ENCODE measurements at places on chromosomes 6 and 20.

- DNase-seq, result no peak
These were observed 16.2 kb downstream of the PM20D2 start for GRCh38 chr6:89162047-89162371.

DNA sequence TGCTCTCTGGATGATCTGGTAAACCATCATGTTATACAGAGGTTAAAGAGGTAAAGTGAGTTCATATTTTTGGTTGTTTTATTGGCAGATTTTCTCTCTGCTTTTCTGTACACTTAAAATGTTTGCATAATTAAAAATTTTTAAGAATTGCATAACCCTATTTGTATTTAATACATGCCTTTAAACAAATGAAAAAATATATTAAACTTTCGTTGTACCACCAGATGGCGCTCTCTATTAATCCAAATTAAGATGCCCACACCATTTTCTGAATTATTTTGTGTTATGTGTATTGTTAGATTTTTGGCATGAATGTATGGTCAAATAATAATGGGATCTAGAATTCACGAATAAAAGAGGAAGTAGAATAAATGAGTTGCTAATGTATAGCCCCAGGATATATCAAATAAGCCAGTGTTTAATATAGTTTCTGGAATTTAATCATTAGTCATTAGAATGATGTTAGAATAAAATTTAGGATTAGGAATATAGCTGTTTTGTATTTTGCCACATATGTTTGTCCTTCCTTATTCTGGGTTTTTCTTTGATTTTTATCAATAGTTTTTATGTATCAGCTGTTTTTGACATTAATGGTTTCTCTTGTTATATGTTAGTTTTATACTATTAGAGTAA lies 38.9 kb downstream of the SMAP1 start:
- DNase-seq, result no peak

DNA sequence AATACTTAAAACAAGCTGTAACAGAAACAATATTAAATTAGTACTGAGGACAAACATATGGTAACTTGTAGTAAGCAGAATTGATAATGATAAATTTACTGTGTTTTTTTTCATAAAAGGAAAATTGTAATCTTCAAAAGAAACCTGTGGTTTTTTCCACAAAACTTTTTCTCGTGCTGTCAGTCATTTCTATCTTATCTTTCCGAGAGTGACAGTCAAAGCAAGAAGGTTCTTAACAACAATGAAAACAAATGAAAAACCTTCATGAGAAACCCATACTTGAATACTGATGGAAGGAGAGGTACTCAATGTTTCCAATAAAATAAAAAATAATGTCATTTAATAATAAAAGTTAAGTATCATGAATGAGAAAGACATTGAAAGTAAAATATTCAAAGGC lies 174.0 kb downstream of the TBC1D32 start:
- no peak for DNase-seq

GRCh38 chr6:130518588-130518987 lies 152.8 kb downstream of the TMEM200A start:
- DNase-seq, result no peak

- DNase-seq, result peak; percentile 30
These were observed 2.7 kb upstream of the C6orf163 start for GRCh38 chr6:87341899-87342298.

DNA sequence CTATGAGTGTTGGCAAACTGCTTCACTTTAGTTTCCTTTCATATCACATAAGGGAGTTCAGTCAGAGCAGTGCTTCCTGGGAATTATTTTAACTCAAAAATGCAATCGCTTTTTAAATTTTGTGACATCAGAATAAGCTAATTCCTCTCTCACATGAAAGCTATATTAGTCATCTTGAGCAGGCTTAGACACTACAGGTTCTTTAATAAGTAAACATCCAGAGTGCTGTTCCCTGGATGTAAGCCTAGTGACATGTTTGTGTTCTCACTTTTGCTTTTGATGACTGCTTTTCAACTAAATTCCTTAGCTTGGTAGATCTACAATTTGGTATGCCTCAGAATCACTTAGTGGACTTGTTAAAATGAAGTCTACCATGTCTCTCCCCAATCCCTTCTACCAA lies 252.7 kb upstream of the POU3F2 start:
- DNase-seq, result no peak

DNA sequence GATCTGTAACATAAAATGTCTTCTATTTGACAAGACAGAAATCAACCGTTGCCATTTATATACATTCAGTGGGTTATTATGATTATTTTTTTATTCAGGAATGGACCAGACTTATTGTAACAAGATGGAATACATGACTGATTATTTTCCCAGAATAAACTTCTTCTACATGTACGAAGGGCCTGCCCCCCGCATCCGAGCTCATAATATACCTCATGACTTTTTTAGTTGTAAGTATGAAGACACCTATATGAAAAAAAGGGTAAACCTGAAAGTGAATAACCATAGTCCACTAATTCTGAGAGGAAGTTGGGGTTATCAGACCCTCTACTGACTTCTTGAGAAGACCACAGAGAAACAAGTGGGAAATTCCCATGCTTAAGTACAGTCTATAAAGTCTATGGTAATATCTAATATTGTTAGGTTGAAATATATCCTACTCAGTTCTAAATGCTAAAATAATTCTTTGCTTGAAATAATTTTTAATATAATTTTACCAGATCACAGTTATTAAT lies 15.9 kb downstream of the OR2A4 start:
- DNase-seq, result no peak

DNA sequence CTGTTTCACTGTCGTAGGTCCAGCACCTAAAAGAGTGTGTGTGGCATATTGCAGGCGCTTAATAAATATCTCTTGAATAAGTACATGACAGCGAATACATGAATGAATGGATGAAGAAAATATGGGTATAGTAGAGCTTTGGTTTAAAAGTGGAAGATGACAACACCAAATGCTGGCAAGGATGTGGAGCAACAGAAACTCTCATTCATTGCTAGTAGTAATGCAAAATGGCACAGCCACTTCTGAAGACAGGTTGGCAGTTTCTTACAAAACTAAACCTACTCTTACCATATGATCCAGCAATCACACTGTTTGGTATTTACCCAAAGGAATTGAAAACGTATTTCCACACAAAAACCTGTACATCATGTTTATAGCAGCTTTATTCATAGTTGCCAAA lies 36.3 kb upstream of the ARFGEF2 start:
- DNase-seq, result no peak

GRCh38 chr6:159134701-159135364 lies 34.4 kb upstream of the FNDC1 start:
- peak; percentile 78 for DNase-seq

- DNase-seq, result peak; percentile 41
These were observed 103.5 kb downstream of the ATXN1 start for GRCh38 chr6:16657768-16658167.

- DNase-seq, result no peak
These were observed 16.0 kb downstream of the DLGAP4 start for GRCh38 chr20:36322131-36322530.

DNA sequence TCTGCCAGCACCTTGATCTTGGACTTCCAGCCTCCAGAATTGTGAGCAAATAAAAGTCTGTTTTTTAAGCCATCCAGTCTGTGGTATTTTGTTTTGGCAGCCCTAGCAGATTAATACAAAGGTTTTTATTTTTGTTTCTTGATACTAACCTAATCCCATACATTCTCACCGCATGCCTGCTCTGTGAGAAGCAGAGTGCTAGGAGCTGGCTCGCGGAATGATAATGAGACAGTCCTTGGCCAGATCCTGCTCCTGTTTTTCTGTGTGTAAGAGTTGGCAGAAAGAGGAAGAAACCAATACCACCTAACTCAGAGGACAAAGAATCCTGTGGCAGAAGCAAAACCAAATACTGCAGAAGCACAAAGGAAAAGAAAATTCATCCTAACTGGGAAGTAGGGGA lies 82.6 kb downstream of the KIF16B start:
- no peak for DNase-seq

GRCh38 chr6:46254331-46254730 lies 83.6 kb upstream of the ENPP5 start:
- no peak for DNase-seq

- peak; percentile 31 for DNase-seq
These were observed 58.1 kb downstream of the RPRD1B start for GRCh38 chr20:38091441-38092216.

DNA sequence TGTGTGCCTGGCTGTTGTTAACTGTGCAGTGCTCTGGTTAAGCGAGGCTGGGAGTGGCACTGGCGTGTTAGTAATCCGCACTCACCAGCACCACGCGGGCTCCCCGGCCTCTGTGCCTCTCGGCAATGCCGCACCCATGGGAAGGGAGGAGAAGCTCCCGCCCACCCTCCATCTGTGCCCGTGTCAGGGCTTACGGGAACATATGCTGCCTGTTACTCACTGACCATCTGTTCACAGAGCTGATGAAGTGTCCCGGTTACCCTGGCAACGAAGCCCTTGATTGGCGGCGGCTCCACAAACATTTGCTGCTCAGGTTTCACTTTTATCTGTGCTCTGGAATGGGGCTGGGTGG lies 114.7 kb downstream of the PSMB1 start:
- peak; percentile 82 for DNase-seq

GRCh38 chr20:1225263-1225782 lies 521 bp upstream of the RAD21L1 start:
- no peak for DNase-seq

- no peak for DNase-seq
These were observed 38.3 kb upstream of the PKIB start for GRCh38 chr6:122571888-122572287.

DNA sequence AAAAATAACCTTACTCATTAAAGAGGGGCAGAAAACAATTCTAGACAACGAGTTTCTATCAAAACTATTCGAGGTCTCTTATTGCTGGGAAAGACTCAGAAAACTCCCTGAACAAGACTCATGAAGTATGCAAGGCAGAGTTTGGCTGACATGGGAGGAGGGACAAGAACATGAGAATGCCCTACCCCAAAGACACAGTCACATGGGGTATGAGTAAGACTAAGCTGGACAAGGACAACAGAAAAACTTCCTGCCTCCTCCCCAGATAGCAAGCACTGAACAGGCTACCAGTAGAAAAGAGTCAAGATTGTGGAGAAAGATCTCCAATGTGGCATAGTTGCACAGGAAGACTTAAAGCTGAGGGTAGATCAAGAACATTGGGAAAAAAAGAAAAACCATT lies 39.7 kb upstream of the PHIP start:
- DNase-seq, result no peak

GRCh38 chr6:107531868-107532267 lies 42.0 kb downstream of the SOBP start:
- DNase-seq, result no peak

DNA sequence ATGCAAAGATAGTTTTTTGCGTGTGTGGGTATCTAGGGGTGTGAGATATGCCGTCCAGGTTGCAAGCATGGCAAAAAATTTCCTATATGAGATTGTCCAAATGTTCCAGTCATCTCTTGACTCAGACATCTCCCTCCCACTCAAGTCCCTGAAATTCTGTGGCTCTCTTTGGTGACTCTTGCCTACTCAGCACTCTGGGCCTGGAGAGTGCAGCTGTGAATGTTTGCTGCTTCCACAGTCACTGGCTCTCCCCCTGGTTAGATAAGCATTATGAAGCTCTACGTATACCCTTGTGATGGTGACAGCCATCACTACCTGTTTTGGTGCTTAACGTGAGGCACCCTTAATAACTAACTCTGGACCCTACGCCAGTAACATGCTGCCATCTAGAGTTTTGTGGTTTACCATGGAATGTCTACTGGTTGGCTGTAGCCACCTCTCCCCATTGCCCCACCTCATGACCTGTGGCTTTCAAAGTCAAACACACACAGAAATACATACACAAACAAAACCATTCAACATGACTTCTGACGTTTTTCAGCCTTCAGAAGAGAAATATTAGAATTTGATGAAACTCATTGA lies 621.9 kb upstream of the CITED2 start:
- DNase-seq, result peak; percentile 15

DNA sequence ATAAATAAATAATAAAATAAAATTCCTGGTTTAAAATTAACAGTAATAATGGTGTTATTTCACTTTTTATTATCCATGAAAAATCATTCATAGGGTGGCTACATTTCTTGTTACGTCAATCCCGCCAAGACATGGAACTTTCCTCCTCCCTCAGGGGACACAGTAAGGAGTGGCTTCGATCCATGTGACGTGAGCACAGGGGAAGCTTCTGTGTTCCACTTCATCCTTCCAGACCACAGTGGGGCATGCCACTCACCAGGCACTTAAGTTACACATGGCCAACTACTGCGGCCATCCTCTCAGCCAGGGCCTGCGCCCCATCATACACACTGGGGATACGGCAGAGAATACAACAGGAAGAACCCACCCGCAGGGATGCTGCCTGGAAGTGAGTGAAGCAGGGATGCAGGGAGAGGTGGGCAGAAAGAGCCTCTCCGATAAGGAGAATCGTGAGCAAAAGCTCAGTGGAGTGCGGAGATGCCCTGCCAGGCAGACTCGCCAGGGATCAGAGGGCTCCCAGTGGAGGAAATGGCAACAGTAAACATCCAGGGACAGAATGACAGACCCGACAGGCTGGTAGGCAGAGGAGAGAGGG lies 75.3 kb downstream of the ATP9A start:
- DNase-seq, result no peak

DNA sequence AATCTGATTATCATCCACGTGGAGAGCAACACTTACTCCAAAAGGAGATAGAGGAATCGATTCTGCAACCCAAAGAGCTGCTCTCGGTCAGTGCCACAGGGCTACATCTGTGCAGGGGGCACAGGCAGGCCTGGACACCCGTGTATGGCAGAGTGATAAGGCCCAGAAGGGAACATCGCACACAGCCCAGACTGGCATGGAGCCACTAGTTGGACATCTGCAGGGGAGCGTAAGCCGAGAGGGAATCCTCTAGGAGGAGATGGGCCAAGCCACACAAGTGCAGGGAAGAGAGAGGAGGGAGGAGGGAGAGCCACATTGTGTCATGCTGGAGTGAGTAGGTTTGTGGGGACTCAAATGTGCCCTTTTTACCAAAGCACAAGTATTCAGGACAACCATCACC lies 50.4 kb upstream of the ENTPD6 start:
- DNase-seq, result no peak

DNA sequence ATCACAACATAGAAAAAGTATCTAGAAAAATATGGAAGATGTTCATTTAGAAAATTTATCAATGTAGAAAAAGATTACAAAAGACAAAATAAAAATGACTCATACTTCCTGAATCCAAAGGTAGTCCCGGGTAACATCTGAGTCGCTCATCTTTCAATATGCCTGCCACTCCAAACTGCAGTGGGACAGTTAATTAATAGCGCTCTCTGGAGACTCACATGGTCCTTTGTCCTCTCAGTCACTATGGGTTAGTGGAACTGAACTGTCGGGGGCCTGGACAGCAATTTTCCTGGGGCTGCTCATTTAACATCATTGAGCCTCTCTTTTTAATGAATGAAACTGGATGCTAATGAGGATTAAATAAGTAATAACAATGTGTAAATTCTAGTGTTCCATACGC lies 103.4 kb downstream of the MAP3K4 start:
- DNase-seq, result no peak

- no peak for DNase-seq
These were observed 1.3 kb downstream of the GZF1 start for GRCh38 chr20:23363257-23363649.

GRCh38 chr6:2939315-2940009 lies 31.9 kb downstream of the SERPINB6 start:
- DNase-seq, result no peak

All from GM10248 (cell line).